ENCODE measurements at places on chromosomes 2 and 18.

DNA sequence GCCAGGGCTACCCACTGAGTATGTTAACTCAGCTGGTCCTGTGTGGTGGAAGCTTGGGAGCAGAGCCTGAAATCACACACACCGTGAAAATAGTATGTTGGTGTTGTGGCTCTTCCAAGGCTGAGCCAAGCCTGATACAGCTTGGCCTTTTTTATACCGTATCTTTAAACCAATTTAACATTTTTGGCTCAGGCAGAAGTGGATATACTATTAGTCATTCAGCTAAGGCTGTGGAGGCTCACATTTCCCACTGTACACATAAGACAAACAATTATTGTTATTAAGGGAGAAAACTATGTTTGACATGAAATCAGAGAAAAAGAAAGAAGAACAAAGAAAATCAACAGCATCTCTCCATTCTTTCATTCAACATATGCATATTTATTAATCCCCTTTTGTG is 159.0 kb downstream of the BCL11A start:
- DNase-seq = no peak

GRCh38 chr2:56770490-56770889 is 586.7 kb downstream of the CCDC85A start:
- no peak for DNase-seq

DNA sequence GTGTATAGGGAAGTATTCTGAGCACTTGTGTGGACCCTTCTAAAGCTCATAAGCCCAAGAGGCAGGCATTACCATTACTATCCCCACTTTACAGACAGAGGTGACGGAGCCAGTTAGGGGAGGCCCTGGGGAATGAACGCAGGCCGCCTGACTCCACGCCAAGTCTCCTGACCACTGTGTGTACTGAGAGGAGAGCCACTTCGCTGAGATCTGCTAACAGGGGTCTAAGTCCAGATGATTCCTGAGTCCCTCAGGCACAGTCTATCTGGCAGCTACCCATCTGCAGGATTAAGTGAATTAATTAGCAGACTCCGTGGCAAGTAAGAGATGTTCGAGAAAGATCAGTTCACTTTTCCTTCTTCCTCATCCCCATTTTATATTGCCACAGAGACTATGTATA is 13.7 kb downstream of the CYB5A start:
- no peak for DNase-seq

DNA sequence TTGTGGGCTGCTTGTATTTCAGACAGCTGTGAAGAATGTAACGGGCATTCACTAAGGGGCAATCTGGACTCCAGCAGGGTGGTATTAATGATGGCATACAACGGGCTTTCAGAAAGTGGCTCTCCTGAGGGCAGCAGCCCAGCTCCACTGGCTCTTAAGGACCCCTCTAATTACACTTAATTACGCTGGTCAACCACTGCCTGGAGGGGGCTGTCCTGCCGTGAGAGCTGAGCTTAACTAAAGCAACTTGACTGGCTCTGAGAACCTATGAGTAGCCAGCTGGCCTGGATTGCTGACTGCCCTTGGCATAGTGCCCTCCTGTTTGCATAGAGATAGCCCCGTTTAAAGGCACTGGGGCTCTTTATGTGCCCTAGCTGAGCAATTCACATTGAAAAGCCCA is 3.8 kb downstream of the LIPG start:
- DNase-seq = no peak

- DNase-seq = peak; percentile 52
Measured at GRCh38 chr2:102100371-102101096, 42.0 kb upstream of the IL1R1 start.

DNA sequence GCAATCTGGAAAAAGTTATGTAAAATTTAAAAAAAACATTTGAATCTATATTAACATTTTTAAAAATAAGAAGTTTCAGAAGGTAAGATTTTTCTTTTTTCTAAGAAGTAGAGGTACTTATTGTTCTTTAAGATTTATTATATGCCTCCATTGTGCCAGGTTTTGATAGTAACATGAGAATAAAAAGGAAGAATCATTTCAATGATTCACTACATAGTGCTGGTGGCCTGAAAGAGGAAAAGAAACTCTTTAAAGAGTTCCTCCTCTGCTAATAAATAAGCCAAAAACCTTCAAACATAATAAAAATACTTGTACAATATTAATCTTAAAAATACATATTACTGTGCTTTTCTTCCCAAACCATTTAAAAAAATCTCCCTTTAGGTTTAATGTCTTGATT is 69.0 kb downstream of the ANKRD44 start:
- DNase-seq = no peak

DNA sequence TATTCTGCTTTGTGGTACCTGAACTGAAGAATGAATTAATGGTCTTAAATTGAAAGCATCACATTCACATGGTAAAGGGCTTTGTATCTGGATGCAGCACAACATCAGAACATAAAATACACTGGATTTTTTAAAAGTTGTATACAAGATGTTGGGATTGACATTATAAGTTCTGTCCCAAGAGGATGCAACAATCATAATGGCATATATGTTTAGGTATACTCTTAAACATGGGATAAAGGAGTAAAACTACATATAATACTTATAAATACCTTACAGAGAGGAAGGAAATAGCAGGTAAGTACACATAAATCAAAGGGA is 171.9 kb downstream of the THADA start:
- DNase-seq = no peak

DNA sequence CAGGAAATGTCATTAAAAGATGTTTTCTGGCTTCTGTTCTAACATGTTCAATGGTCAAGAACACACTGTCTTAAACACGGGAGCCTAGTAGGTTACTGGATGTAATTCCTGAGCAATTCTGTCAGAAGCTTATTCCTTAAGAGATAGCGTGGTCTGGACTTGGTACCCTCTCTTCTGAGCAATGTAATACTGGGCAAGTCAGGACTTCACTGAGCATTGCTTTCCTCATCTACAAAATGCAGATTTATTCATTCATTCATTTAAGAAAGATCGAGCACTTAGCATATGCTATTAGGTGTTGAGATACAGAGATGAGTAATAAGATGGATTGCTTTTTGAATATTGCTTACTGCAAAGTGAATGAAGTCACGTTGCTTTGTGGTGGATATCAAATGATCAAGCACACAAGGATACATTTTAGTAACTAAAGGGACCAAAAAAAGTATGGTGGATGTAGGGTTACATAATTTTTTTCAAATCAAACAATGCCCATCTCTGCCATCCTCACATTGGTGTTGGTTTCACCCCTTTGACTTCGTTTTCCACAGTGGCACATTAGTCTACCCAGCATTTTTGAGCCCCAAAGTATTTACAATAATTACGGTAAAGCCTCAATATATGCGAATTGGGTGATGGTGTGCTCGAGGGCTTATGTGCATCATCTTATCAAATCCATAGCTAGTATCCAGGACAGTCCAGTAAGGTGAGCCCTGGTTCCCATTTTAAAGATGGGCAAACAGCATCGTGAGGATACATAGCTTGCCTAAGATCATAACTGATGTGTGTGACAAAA is 65.3 kb downstream of the ZC3H6 start:
- no peak for DNase-seq

- no peak for DNase-seq
Measured at GRCh38 chr2:233501198-233502076, 65.1 kb downstream of the USP40 start.

- DNase-seq = no peak
Measured at GRCh38 chr2:160433466-160434140, 60.0 kb downstream of the RBMS1 start.

- DNase-seq = no peak
Measured at GRCh38 chr18:74454279-74454751, 2.8 kb downstream of the DIPK1C start.

DNA sequence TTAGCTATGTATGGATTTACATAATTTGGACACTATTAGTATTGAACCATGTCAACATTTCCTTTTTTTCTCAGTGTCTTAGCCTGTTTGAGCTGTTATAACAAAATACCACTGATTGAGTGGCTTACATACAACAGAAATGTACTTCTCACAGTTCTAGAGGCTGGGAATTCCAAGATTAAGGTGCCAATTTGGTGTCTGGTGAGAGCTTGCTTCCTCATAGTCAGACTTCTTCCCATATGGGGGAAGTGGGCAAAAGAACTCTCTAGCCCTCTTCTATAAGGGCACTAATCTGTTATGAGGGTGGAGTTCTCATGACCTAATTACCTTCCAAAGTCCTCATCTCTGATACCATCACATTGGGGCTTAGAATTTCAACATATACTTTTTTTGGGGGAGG is 12.6 kb downstream of the ZNF804A start:
- DNase-seq = no peak

GRCh38 chr2:126663184-126663963 is 7.4 kb downstream of the GYPC start:
- no peak for DNase-seq

DNA sequence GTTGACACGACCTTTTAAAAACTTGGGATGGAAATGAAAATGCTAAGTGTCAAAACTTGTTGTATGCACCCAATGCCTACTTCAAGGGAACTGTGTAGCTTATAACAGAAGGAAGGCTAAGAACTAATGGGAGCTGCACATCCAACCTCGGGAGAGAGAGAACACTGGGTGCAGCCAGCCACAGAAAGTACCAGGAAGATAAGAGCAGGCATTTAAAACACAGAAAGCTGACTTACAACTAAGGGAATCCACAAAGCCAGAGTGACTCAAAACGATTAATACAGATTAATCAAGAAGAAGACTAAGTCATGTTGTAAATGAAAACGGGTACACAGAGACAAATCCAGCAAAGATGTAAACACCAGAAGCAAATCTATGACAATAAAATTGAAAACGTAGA is 113.4 kb downstream of the HDAC4 start:
- DNase-seq = no peak

DNA sequence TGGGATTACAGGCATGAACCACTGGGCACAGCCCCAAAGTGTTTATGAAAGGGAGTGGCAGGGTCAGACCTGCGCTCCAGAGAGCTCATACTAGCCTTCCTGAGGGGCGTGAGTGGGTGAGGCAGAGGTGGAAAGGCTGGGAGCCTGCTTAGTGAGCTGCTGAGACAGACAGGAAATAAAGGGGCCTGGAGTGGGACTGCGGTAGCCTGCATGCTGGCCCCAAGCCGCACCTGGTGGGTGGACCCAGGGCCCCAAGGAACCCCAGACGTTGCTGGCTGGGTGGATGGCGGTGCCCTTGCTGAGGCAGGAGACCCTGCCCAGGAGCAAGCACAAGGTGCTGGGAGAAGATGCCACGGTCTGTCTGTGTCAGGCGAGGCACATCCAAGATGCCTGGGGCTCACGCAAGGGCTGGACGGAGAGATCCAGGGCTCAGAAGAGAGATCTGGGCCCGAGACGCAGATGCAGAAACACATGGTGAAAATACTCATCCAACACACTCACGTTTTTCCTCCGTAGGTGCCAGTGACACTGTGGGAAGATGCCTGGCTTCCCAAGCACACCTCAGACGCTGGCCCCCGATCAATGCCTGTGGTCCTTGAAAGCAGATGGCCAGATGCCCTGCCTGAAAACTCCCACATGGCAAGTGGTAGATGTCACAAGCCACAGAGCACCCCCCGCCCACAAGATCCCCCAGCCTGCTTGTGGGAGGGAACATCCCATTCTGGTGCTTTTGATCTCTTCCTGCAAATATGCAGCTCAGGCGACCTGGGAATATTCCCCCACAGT is 151.1 kb downstream of the GLI2 start:
- no peak for DNase-seq

- no peak for DNase-seq
Measured at GRCh38 chr2:47984041-47984440, 77.7 kb upstream of the FBXO11 start.

- no peak for DNase-seq
Measured at GRCh38 chr18:13051159-13051558, 60.0 kb downstream of the CEP192 start.

DNA sequence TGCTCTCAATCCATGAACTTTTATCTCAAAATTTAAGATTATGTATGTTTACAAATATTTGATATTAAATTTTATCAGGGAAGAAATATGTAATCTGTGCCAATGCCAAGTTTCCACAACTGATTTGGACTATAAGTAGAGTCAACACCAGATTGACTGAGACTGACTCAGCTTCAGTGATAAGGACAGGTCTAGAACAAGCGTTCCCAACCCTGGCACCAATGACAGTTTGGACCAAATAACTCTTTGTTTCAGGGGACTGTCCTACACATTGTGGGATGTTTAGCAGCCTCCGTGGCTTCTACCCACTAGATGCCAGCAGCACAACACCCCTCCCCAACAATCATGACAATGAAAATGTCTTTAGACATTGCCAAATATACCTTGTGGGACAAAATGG is 165.3 kb downstream of the THADA start:
- no peak for DNase-seq

- DNase-seq = peak; percentile 71
Measured at GRCh38 chr2:72548081-72548764, 277.6 kb downstream of the EXOC6B start.

DNA sequence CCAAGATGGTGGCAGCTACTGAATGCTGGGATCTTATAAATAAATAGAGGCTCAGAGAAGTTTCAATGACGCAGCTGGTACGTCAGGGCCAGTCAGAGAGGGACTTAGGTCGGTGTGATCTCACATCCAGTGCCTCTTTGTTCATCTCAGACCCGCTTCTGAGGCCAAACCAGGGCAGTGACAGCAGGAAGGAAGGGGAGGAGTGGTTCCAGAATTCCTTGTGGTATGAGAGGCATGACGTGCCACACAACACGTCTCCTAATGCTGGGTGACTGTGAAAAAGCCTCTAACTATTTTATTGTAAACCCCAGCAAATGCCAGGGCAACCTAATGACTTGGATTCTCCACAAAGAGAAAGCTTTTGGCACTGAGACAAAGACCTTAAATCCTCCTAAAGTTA is 423.3 kb downstream of the LPIN1 start:
- no peak for DNase-seq

GRCh38 chr2:220259662-220260061 is 632.2 kb downstream of the SLC4A3 start:
- DNase-seq = no peak

GRCh38 chr2:216918088-216918680 is 58.3 kb upstream of the TNP1 start:
- DNase-seq = no peak

DNA sequence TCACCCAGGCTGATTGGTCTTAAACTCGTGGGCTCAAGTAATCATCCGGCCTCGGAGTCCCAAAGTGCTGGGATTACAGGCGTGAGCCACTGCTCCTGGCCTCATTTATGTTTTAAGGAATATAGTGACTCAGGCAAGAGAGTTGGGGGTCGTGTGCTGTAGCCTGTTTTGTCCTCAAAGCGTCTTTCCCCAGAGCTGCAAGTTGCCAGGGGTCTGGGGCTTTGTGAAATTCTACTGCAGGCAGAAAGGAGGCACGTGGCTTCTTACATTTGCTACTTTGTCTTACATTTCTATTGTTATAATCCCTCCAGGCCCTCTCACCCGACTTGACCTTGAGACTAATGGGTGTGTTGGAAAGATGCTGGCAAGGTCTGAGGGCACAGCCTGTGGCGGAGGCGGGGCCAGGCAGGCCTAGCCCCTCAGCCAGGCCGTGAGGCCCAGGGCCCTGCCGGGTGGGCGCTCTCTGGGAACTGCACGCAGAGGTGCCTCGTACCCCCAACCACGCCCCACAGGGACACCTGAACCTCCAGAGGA is 85.8 kb upstream of the NDUFV2 start:
- no peak for DNase-seq

- DNase-seq = no peak
Measured at GRCh38 chr2:125456693-125457363, 1199.1 kb upstream of the GYPC start.
